EL (cell line): ENCODE measurements at places on chromosomes 3 and 15.

- no peak for DNase-seq
These were observed 21.5 kb downstream of the TTC21A start for GRCh38 chr3:39128951-39129350.

GRCh38 chr15:81880314-81880713 lies 165.5 kb downstream of the MEX3B start:
- DNase-seq = no peak

DNA sequence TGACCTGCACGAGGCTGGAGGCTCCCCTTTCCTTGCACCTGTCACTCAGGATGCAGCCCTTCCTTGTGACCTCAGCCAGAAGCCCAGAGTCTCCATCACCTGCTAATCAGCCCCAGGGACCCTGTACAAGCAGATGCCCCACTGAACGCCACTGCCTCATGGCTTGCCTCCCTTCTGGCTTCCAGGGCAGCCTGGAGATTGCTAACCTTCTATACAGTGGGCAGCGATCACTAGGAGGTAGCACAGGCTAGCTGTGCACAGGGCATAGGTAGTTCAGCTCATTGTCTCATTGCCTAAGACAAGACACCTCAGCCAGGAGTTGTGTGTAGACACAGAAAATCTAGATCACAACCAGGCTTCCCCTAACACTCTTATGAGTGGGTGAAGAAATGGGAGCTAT lies 49.3 kb downstream of the SSUH2 start:
- no peak for DNase-seq

- DNase-seq = peak; percentile 89
These were observed 33.2 kb downstream of the ZNF106 start for GRCh38 chr15:42457445-42458442.

DNA sequence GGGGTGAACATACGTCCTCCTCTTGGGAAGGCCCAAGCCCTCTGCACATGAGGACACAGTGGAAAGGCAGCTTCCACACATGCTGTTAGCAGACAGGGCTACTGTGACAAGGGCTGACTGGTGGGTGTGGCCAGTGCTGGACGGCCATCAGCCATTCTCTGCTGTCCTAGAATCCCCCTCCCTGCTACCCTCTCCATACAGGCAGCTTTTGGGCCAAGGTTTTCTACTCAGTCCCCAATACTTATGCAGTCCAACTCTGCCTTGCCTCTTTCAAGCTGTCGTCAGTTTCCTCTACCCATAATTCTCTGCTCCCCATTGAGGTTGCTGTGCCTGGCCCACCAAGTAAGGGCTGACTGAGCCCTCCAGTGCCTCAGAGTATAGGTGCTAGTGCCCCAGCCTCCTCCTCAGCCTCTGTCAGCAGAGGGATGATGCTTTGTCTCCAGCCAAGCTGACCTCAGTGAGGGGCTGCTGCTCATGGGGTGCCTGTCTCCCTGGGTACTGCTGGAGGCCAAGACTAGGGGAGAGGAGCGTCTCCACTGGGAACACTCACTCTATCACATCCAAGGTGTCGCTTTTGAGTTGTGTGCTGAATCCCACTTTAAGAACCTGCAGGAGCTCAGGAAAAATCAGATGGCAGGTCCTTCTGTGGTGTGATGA lies 2.8 kb downstream of the LOXL1 start:
- peak; percentile 57 for DNase-seq

- DNase-seq = no peak
These were observed 8.1 kb downstream of the MRPL3 start for GRCh38 chr3:131494706-131495105.

- no peak for DNase-seq
These were observed 132.9 kb upstream of the LRIG1 start for GRCh38 chr3:66633402-66634381.

GRCh38 chr3:14119651-14120050 lies 5.0 kb downstream of the CHCHD4 start:
- no peak for DNase-seq

GRCh38 chr3:114519415-114519814 lies 225.6 kb downstream of the TIGIT start:
- peak; percentile 6 for DNase-seq

- DNase-seq = no peak
These were observed 234.5 kb upstream of the ICE2 start for GRCh38 chr15:60713119-60714084.

DNA sequence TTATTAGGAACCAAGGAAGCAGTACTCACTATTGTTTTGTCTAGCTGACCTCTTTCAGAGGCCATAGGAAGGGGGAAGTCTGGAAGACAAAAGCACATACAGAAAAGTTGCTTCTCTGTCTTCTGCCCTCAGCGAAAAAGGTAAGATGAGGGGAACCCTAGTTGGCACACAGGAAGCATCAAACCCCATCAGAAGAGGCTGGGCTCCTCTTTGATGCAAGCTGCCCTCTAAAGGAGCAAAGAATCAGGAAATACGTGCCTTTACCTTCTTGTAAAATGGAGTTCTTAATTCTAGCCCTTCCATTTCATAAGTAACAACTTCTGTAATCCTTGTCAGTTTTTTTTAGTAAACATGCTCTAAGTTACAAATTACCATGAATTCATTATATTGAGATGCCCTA lies 12.5 kb downstream of the SPINK8 start:
- DNase-seq = no peak

DNA sequence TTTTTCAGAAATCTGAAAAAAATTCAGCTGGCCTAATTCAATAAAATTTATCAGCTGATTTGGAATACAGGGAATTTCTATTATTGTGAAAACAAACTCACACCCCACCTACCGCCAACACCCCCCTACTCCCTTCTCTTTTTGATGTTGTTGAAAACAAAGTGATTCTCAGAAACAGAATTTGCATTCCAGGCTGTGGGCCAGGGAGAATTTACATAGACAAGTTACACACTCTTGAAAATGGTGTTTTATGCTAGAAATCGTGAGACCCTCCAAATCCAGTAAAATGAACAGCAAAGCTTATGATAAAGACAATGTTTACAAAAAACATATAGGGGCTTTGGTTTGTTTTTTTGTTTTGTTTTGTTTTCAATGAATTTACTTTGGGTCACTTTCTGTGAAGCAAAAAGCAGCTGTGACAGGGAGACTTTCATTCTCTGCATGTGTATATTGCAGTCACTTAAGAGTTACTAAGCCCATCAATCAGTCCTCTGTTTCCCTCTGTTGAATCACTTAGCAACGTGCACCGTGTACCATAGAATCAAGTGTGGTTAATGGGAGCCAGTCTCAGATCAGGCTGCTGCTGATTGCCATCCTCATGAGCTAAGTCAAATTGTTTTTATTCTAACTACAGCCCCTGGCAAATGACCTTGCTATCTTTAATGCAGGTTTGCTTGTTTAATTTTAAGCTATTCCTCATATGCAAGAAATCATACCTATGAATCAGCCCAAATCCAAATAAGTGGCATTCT lies 159.8 kb downstream of the ALCAM start:
- DNase-seq = peak; percentile 34

- DNase-seq = no peak
These were observed 44.9 kb upstream of the ZNF385D start for GRCh38 chr3:21795921-21796320.

DNA sequence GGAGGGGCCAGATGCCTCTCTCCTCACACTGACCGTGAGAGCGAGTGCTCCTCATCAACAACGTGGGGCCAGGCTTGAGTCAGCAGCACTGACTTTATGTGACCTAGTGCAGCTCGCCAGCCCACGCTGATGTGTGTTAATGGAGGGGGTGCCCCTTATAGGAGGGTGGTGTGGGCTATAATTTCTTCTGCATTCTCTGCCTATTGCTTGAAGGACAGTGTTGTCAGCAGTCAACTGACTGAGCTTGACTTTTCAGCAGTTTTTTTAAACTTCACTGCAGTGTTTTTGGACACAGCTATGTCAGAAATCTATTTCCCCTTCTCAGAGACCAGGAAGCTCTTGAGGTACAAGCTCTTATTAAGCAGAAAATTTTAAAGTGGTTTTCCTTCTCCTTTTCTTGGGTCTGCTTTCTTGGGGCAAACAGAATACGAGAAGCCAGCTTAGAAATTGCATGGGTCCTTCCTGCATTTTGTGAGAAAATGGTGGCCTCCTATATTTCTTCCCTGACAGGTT lies 304.8 kb upstream of the CTDSPL start:
- no peak for DNase-seq

- DNase-seq = no peak
These were observed 12.3 kb downstream of the P2RY12 start for GRCh38 chr3:151372063-151372820.
